NCI-H2029 (cell line): ENCODE measurements at places on chromosomes 5 and 9.

- DNase-seq, result no peak
Measured at GRCh38 chr5:113061846-113062780, 85.5 kb downstream of the DCP2 start.

DNA sequence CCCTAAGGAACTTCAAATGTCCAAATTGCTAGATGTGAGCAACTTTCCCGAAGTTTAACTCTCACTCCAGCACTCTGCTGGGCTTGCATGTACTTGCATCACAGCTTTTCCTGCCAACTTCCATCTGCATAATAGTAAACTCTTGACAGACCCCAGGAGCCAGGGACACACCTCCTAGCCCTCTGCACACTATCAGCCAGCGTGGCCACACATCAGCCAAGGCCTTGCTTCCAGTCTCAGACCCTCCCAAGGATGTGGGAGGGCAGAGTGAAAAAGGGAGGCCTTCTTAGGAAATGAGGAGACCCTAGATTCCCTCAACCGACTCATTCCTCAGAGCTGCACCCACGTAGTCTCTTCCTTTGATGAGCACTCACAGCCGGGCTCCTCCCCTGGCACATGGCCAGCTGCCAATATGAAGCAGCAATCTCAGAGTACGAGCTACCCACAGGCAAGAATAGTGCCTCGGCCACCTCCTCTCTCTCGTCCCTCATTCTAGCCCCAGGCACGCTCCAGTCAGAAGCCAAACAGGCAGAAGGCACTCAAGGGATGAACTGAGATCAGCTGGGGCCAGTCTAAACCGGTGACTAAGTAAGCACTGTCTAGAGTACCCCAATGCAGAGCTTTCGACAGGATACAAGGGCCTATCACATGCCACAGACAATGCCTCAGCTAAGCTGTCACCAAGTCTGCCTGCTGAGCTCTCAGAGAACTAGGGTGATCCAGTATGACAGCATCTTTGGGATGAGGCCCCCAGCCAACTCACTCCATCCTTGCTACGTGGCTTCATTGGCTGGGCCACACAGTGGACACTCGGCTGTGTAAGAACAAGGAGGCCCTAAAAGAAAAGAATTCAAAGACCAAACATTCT, 2.3 kb downstream of the P4HA2 start:
- peak; percentile 71 for DNase-seq

- no peak for DNase-seq
Measured at GRCh38 chr5:39223565-39224156, 4.3 kb upstream of the FYB1 start.

- no peak for DNase-seq
Measured at GRCh38 chr5:45694255-45694814, 1.8 kb downstream of the HCN1 start.

- DNase-seq, result no peak
Measured at GRCh38 chr5:83548581-83548980, 77.0 kb downstream of the VCAN start.

DNA sequence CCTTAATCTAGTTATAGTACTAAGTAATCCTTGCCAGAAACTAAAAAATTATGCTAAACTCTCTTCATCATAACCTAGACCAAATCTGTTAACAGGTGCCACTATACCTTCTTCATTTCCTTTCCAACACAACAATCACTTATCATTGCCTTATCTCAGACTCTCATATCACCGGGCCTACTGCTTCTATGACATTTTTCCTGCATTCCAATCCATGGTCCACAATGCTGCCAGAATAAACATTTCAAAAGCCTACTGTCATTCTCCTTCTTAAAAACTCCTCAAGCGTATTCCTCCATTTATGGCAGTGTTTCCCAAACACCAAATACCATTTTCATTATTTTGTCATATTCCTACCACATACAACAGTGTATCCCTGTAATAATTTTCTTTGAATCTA, 6.5 kb downstream of the PPP6C start:
- no peak for DNase-seq

DNA sequence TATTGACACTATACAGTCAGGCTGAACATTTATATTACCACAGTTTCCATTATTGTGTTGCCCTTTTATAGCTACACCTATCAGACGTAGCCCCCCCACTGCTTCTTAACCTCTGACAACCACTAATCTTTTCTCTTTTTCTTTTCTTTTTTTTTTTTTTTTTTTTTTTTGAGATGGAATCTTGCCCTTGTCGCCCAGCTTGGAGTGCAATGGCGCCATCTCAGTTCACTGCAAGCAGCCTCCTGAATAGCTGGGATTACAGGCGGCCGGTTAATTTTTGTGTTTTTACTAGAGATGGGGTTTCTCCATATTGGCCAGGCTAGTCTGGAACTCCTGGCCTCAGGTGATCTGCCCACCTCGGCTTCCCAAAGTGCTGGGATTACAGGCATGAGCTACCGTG, 75.4 kb downstream of the UHRF2 start:
- no peak for DNase-seq

DNA sequence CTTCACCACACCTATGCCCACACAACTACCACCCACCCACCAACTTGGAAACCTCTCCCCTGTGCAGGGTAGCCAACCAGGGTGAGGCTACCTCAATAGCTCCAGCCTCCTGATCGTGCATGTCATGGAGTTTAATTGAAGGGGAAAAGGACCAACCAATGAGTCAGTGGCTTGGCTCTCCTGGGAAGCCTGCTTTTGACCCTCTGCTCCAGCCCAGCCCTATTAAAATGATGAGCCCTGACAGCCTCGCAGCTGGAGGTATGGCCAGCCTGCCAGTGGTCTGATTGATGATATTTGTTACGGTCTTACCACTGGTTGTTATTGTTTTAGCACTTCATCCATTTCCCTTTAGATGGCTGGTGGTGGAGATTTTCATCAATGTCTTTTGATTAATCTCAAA, 280.4 kb downstream of the SH3GL2 start:
- DNase-seq, result no peak

DNA sequence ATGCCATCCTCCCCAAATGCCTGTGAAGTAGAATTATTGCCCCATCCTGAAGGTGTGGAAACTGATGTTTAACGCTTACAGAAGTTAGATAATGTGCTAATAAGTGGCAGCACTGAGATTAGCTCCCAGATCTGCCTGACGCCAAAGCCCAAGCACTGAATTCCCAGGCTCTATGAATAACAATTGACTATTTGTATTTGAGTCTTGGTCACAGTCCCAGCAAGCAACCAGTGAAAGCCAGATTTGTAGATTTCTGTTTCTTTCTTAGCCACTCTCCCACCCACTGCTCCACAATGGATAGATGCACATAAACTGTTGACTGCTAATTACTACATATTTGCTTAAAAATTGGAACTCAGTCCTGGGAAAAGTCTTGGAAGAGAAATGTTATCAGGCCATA, 34.4 kb downstream of the FAM240B start:
- no peak for DNase-seq

DNA sequence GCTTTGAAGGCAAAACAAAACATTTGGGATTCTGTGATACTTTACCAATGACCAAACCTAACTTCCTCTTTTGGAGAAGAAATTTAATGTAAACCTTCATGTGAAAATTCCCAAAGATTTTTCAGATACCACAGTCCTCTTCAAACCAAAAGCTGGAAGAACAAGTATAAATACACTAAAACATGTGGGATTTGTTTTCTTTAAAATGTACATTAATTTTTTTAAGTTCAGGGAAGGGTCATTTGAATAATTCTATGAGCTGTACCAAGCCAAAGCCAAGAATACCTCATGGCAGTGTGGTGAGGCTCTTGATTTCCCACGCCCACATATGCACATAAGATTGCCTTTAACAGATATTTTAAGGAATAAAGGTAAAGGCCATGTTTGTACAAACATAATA, 28.4 kb upstream of the ITGA1 start:
- DNase-seq, result no peak

GRCh38 chr5:132766806-132767055, 10.3 kb downstream of the SEPTIN8 start:
- no peak for DNase-seq

- no peak for DNase-seq
Measured at GRCh38 chr9:136823136-136824046, 15.6 kb downstream of the RABL6 start.

GRCh38 chr5:62828742-62829603, 250.4 kb downstream of the LRRC70 start:
- DNase-seq, result no peak

DNA sequence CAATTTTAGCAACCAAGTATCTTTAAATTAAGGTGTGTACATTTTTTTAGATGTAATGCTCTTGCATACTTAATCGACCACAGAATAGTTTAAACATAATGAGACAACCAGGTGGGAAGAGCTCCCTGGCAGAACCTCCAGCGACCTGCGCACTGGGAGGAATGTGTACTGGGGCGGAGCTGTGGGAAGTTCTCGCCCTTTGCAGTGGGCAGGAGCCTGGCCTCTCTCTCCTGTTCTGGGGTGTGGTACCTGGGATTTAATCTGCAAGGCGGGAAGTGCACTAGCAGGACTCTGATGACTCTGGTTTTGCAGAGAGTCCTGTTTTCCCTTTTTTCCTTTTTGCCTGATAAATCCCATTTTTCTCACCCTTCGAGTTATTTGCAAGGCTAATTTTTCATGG, 150.7 kb downstream of the SLC28A3 start:
- DNase-seq, result no peak

- DNase-seq, result no peak
Measured at GRCh38 chr9:90433398-90433941, 209.2 kb downstream of the DIRAS2 start.

DNA sequence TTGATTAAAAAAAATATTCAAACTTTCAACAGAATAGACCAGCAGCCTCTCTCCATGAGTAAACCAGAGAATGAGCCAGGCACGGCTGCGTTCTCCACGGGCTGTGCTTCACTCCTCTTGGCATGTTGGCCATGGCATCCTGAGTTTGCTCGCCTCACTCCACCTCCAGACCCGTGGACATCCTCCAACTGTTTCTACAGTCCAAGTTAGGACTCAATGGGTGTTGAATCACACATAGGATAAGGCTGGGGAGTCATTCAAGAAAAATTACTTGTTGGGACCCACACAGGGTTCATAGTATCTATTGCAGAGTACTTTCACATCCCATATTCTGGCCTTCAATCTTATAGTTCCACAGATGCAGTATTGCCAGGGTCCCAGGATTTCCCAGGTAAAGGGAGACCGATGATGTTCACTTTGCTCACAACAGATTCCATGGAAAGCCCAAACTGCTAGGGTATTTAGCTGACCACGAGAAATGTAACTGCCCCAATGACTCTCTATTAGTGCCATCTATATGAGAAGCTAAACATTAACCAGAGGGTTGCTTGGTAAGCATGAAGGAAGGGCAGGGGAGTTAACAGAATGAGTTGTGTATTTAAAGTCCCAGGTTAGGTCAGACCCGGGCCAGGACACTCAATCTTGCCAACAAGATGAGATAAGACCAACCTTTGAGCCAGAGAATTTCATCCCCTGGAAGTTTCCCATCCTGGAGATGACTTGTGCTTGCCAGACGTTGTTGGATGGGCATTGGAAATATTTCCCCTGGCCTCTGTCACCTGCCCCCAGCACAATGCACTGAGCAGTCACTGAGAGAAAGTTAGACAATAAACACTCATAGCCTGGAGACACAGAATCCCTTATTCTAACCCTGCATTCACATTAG, 19.7 kb upstream of the GDA start:
- DNase-seq, result no peak

- DNase-seq, result no peak
Measured at GRCh38 chr9:112081918-112082729, 93.0 kb downstream of the SUSD1 start.

- DNase-seq, result no peak
Measured at GRCh38 chr5:121707178-121707577, 144.5 kb upstream of the FTMT start.

DNA sequence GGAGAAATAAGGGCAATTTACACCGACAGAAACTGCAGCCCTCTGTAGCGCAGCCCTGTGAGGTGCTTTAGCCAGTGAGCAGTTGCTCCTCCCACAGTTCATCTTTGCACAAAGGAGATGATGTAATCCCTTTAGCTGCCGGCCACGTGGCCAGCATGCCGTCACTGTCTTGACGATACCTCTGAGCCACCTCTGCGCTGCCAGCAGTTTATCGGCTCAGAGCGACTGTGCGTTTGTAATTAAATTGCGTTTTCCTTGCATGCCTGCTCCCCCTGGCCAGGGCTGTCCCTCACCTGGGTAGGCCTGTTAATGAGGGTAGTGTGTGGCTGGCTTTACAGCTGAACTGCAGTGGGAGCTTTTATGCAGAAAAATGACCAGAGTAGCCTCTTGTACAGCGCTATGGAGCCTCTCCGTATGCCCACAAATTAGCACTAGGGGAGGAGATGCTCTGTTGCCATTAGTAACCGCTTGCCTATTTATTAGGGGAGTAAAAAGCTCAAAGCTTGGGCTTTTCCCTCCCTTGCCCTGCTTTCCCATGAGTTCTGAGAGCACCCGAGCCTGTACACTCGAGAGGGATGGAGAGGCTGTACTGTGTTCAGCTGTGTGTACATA, 107.0 kb downstream of the TRIO start:
- peak; percentile 97 for DNase-seq

DNA sequence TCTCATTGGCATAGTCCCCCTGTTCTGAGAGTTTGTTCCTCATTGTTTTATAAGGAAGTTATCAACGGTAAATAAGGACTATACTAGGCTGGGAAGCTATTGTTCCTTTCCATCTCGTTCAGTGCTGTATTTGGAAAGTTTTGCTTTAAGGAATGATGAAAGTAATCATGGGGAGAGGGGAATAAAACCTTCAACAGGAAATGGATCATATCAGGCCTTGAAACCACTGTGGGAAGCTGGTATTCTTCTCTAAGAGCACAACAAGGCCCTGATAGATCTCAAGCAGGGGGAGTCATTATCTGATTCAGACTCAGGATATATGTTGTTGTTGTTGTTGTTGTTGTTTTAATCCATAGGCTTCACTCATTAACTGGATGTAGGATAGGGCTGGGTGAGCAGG, 474.5 kb downstream of the ENC1 start:
- no peak for DNase-seq

- DNase-seq, result no peak
Measured at GRCh38 chr5:139156814-139157213, 41.4 kb downstream of the SIL1 start.

DNA sequence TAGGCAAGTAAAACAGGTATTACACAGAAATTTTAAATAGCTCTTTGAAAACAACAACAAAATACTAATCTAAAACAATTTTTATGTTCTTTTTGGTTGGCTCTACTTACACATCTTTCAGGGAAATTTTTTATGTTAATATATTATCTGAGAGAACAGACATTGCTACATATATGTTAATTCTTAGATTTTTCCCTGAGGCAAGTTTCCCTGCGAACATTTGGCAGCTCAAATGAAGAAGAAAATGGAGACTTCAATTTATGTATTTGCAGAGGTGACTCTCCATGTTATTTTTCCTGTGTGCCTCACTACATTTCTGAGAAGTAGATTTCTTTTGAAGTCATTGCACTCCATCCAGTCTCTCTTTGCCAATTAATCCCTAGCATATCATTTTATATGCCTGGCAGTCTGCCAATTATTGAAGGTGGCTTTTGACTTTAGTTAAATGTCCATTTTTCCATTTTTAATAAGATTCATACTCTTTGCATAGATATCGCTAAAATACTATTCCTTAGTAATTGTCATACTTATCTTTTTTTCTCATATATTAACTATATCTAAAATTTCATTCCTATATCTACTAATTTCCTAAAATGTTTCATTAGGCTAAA, 908.2 kb upstream of the CDH10 start:
- DNase-seq, result no peak

GRCh38 chr5:81924442-81924841, 47.4 kb upstream of the ATG10 start:
- peak; percentile 8 for DNase-seq
